ENCODE measurements at places on chromosomes 5 and 9.

GRCh38 chr5:179603308-179603707, 20.2 kb downstream of the HNRNPH1 start:
- DNase-seq, result no peak

GRCh38 chr5:37836592-37837413, 3.0 kb downstream of the GDNF start:
- no peak for DNase-seq

- no peak for DNase-seq
Measured at GRCh38 chr5:138372225-138372624, 19.7 kb downstream of the KDM3B start.

DNA sequence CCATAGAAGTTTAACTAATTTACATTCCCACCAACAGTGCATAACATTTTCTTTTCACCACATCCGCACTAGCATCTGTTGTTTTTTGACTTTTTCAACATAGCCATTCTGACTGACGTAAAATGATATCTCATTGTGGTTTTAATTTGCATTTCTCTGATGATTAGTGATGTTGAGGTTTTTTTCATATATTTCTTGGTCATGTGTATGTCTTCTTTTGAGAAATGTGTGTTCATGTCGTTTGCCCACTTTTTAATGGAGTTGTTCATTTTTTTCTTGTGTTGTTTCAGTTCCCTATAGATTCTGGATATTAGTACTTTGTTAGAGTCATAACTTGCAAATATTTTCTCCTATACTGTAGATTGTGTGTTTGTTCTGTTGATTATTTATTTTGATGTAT, 163.4 kb downstream of the FER start:
- DNase-seq, result no peak

DNA sequence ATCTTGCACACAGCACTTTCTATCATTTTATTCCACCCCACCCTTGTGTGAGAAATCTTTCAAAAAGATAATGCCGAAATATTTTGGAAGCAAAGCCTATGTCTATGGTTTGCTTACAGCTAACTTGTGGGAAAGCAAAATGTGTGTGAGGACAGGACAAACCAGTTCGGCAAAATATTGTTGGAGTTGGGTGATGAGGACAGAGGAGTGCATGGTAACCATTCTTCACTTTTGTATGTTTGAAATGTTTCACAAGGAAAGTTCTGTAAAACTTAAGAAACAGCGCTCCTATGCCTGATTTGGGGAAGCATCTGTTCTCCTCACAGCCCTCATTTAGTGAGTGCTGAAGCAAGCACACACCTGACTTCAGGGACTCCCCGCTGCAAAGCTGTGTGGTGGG, 62.0 kb upstream of the RNF130 start:
- DNase-seq, result no peak

- DNase-seq, result no peak
Measured at GRCh38 chr5:159061179-159061796, 38.4 kb downstream of the EBF1 start.

- DNase-seq, result no peak
Measured at GRCh38 chr5:73233461-73234203, 60.6 kb downstream of the TMEM174 start.

DNA sequence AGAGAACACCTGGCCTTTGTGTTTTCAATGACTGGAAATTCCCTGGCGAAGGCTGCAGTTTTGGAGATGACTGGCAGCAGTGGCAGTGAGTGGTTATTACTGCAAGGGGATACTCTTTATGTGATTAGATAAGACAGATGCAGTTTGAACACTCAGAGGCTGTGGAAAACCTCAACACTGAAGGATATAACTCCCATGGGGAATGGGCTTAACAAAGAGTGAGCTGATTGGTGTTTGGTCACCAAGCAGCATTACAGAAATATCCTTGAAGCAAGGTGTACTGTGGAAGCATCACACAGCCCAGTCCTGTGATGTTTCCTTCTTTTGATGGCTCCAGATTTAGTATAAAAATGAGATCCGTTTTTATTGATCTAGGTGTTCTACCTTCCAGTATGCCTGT, 490.7 kb upstream of the PTPRD start:
- DNase-seq, result no peak

GRCh38 chr5:40552981-40553380, 126.7 kb upstream of the PTGER4 start:
- no peak for DNase-seq

Data from NCI-H2081 treated with DMSO at 0.1 percent for 48 hours (cell line).